Lower lobe of right lung (tissue), 2 donors: ENCODE measurements at places on chromosomes 13 and 19. TPM values are rescaled to one million over a fixed set of nuclear protein-coding genes. Genes with fewer than 3 reads are reported as not detected.

Gene P2RY11
- total RNA-seq = 15.6 TPM

GRCh38 chr13:91805605-91806004 is 407.2 kb downstream of the GPC5 start:
- H3K36me3 ChIP-seq = no peaks in the 10 kb centered on the region
- DNase-seq = no peak
- no peak overlapping the region for H3K4me3 ChIP-seq
- H3K27me3 ChIP-seq = no peaks in the 10 kb centered on the region
- no peaks in the 10 kb centered on the region for H3K4me1 ChIP-seq

- H3K4me1 ChIP-seq = no peaks in the 10 kb centered on the region
- no peak overlapping the region for H3K27ac ChIP-seq
- H3K4me3 ChIP-seq = no peak overlapping the region
Measured at GRCh38 chr19:31390711-31391110, 41.5 kb upstream of the TSHZ3 start.

- H3K27me3 ChIP-seq = no peaks in the 10 kb centered on the region
- H3K36me3 ChIP-seq = no peaks in the 10 kb centered on the region
- H3K4me1 ChIP-seq = no peaks in the 10 kb centered on the region
- no peak overlapping the region for H3K4me3 ChIP-seq
- no peak for DNase-seq
Measured at GRCh38 chr13:85312071-85312470, 487.1 kb downstream of the SLITRK6 start.

- H3K27ac ChIP-seq = no peak overlapping the region
- DNase-seq = no peak
- H3K36me3 ChIP-seq = peaks cover 83% of the 10 kb centered on the region
- H3K4me3 ChIP-seq = no peak overlapping the region
- H3K27me3 ChIP-seq = no peaks in the 10 kb centered on the region
- no peaks in the 10 kb centered on the region for H3K4me1 ChIP-seq
Measured at GRCh38 chr19:3646336-3647092, 19.9 kb upstream of the CACTIN start.

- no peaks in the 10 kb centered on the region for H3K4me1 ChIP-seq
- peak overlapping the region; percentile 11 for H3K4me3 ChIP-seq
- no peak for DNase-seq
- H3K27ac ChIP-seq = no peak overlapping the region
- H3K36me3 ChIP-seq = no peaks in the 10 kb centered on the region
Measured at GRCh38 chr13:112103961-112104880, 37.3 kb downstream of the SOX1 start.

GRCh38 chr13:44232774-44233173 is 140.8 kb upstream of the SERP2 start:
- no peak overlapping the region for H3K27ac ChIP-seq
- DNase-seq = no peak
- no peaks in the 10 kb centered on the region for H3K36me3 ChIP-seq
- no peaks in the 10 kb centered on the region for H3K27me3 ChIP-seq
- no peak overlapping the region for H3K4me3 ChIP-seq

Gene SPACA6
- total RNA-seq = 19.8 TPM

Gene ING1
- 9.7 TPM for total RNA-seq

Gene ENOX1
- 2.0 TPM for total RNA-seq

DNA sequence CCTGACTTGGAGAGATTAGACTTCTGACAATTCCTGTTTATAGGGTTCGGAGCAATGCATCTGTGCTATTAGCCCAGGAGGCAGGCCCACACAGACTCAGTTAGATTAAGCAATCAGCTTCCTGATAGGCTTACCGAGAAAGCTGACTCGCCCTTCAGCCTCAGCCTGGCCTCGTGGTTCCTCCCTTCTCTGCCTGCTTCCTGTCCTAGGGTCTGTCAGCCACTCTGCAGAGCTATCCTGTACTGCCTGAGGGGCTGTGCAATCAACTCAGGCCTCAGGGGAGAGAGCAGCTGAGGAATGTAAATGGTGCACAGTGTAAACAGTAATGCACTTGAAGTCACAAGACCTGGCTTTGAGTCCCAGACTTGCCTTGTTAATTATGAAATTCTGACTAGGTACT is 30.7 kb downstream of the HTR2A start:
- H3K27me3 ChIP-seq = no peaks in the 10 kb centered on the region
- peak overlapping the region; percentile 6 for H3K27ac ChIP-seq
- no peaks in the 10 kb centered on the region for H3K36me3 ChIP-seq
- H3K4me1 ChIP-seq = peaks cover 3% of the 10 kb centered on the region

Gene LGALS7B
- total RNA-seq = not detected

DNA sequence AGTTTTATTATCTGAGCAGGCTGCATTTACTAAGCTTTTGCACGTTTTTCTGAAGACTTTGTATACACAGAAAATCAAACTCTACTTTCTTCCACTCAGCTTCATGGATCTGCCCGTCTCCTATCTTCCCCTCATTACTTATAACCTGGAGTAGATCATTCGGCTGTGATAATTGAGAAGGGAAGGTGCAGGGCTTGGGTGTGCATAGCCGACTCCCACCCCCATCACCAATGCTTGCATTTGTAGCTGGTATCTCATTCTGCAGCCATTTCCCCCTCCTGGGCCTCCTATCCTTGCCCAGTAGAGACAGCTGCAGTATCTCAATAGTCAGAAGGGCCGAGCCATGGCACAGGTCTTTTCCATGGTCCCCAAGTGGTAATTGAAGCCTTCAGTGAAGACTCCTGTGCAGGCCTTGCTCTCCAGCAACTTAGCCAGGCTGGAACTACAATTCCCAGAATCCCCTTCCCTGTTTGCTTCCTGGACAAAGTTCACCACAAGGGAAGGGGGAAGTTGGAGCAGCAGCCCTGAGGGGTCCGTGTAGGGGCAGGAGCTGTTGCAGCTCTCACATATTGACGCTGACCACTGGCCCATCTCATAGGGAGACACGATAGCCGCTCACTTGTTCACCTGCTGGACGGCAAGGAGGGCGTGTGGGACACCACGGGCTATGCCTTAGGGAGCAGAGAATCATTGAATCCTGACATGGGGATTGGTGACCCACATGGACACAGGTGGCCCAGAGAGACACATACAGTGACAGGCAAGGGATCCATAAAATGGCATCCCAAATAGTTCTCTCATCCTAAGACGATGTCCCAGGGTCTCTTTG is 2.1 kb upstream of the SIGLEC8 start:
- no peak for DNase-seq
- H3K27me3 ChIP-seq = peaks cover 30% of the 10 kb centered on the region
- no peaks in the 10 kb centered on the region for H3K36me3 ChIP-seq

DNA sequence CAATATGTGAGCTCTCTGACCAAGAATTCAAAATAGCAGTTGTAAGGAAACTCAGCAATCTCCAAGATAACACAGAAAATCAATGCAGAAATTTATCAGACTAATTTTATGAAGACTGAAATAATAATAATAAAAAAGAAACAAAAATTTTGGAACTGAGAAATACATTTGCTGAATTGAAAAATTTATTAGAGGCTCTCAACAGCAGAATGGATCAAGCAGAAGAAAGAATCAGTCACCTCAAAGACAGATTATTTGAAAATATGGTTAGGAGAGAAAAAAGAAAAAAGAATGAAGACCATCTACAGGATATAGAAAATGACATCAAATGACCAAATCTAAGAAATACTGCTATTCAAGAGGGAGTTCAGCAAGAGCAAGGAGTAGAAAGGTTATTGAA is 75.6 kb downstream of the RFC3 start:
- no peak overlapping the region for H3K27ac ChIP-seq
- no peak overlapping the region for H3K4me3 ChIP-seq
- no peaks in the 10 kb centered on the region for H3K27me3 ChIP-seq
- DNase-seq = no peak

DNA sequence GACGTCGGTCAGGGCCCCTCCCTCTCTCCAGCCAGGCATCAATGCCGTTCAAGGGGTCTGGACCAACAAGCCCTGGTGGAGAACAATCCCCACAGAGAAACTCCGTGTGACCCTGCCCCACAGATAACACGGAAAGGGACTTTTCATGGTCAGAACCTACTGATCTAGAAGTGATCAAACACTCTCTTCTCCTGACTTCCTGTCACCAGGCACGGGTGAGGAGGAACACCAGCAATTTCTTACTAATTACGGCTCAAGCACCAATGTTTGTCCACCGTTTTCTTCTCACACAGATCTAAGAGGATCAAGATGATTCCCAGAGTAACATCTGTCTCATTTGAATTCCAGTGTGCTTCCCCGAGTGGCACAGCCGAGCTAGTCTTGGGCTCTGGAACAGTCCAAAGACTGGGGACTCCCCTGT is 11.8 kb downstream of the RASA3 start:
- no peak for DNase-seq
- peaks cover 51% of the 10 kb centered on the region for H3K4me1 ChIP-seq
- H3K27me3 ChIP-seq = no peaks in the 10 kb centered on the region
- no peak overlapping the region for H3K4me3 ChIP-seq

Gene PAN3
- total RNA-seq = 36.2 TPM

DNA sequence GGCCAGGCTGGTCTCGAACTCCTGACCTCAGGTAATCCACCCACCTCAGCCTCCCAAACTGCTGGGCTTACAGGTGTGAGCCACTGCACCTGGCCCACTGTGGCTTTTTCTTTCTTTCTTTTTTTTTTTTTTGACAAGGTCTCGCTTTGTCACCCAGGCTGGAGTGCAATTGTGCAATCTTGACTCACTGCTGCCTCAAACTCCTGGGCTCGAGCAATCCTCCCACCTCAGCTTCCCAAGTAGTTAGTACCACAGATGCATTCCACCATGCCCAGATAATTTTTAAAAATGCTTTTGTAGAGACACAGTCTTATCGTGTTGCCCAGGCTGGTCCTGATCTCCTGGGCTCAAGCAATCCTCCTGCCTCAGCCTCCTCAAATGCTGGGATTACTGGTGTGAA is 12.1 kb upstream of the FCGBP start:
- H3K4me1 ChIP-seq = peaks cover 28% of the 10 kb centered on the region
- peaks cover 10% of the 10 kb centered on the region for H3K27me3 ChIP-seq
- no peak for DNase-seq
- H3K4me3 ChIP-seq = no peak overlapping the region
- no peaks in the 10 kb centered on the region for H3K36me3 ChIP-seq
- no peak overlapping the region for H3K27ac ChIP-seq

- no peaks in the 10 kb centered on the region for H3K4me1 ChIP-seq
- no peak for DNase-seq
- no peak overlapping the region for H3K4me3 ChIP-seq
- H3K27ac ChIP-seq = no peak overlapping the region
- H3K27me3 ChIP-seq = no peaks in the 10 kb centered on the region
Measured at GRCh38 chr13:108807841-108808240, 178.4 kb downstream of the MYO16 start.

- H3K27ac ChIP-seq = no peak overlapping the region
- peaks cover 6% of the 10 kb centered on the region for H3K36me3 ChIP-seq
- H3K4me1 ChIP-seq = peaks cover 24% of the 10 kb centered on the region
- H3K4me3 ChIP-seq = no peak overlapping the region
- DNase-seq = no peak
Measured at GRCh38 chr19:35549174-35549788, 3.9 kb downstream of the TMEM147 start.

GRCh38 chr19:29947871-29948270 is 5.8 kb downstream of the URI1 start:
- H3K36me3 ChIP-seq = no peaks in the 10 kb centered on the region
- no peak overlapping the region for H3K4me3 ChIP-seq
- no peak overlapping the region for H3K27ac ChIP-seq

Gene PLIN5
- 19.9 TPM for total RNA-seq

GRCh38 chr19:38958301-38958700 is 17.2 kb downstream of the FBXO17 start:
- peaks cover 7% of the 10 kb centered on the region for H3K4me1 ChIP-seq
- no peak overlapping the region for H3K27ac ChIP-seq
- no peak for DNase-seq
- H3K4me3 ChIP-seq = no peak overlapping the region
- no peaks in the 10 kb centered on the region for H3K36me3 ChIP-seq

- no peak for DNase-seq
- H3K4me1 ChIP-seq = peaks cover 4% of the 10 kb centered on the region
- H3K4me3 ChIP-seq = no peak overlapping the region
- no peak overlapping the region for H3K27ac ChIP-seq
Measured at GRCh38 chr13:34464011-34464410, 478.1 kb upstream of the NBEA start.

DNA sequence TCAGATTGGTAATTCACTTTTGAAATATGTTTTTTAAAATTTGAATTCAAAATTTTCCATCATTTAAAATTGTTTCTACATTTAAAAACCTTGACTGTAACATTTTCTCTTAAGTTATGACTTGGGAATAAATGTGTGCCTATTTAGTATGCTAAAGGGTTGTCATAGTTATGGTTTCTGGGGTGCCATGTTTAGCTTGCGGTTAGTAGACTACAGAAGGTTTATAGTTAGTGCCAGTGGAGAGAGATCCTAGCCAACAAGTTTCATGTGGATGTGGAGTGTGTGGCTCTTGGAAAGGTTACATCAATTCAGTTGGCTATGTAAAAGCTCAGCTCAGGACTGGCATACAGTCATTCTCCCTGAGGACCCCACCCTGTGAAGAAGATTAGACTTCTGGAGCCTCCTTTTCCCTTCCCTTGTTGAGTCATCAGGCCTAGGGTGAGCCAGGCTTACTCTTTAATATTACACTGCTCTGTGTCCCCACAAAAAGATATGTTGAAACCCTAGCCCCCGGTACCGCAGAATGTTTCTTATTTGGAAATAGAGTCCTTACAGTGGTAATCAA is 20.4 kb downstream of the LMO7 start:
- no peak for DNase-seq
- no peaks in the 10 kb centered on the region for H3K27me3 ChIP-seq
- H3K4me3 ChIP-seq = no peak overlapping the region
- no peak overlapping the region for H3K27ac ChIP-seq

DNA sequence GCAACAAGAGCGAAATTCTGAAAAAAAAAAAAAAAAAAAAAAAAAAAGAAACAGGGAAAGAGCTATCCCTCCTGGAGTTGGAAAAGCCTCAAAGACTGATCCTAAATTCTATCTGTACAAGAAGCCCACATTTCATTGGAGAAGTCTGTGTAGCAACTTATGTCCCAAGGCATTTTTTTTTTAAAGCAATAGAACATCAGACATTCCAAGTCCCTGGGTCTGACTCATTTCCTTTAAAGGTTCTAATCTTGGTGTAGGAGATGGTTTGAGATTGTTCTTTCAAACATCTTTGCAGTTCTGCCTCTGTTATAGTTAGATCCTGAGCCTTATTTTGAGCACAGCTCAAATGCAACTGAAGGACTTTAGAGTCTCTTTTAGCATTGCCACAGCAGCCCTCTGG is 706.5 kb upstream of the MIR17HG start:
- H3K27me3 ChIP-seq = no peaks in the 10 kb centered on the region
- H3K4me3 ChIP-seq = no peak overlapping the region
- no peak for DNase-seq
- no peaks in the 10 kb centered on the region for H3K4me1 ChIP-seq
- no peak overlapping the region for H3K27ac ChIP-seq

DNA sequence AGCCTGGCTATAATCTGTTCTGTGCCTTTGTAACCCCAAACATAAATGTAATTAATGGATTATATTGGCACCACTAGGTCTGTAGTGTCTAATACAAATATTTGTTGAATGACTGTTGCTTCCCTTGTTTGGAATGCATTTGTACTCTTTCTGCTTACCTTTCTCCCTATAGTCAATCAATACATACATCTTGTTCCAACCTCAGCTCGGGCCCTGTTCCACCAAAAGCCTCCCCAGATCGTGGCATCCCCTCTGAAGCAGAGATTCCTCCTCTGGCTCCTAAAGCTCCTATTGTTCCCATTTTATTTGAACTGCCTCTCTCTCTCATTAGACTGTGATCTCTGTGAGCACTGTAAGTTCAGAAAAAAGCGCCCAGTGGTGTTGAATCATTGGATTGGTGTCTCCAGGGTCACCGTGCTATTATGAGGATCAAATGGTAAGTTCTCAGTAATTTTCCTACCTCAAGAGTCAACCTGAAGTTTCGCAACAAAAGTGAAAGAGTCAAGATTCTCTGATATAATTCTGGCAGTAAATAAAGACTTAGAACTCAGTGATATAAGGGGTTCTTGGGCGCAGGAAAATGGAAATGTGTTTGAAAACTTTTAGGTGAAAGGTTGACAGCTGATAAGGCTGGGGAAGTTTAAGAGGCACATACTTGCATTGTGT is 151.5 kb downstream of the KLF5 start:
- H3K4me1 ChIP-seq = no peaks in the 10 kb centered on the region
- H3K4me3 ChIP-seq = no peak overlapping the region
- DNase-seq = no peak
- H3K27ac ChIP-seq = no peak overlapping the region
